Mammary epithelial cell (primary cell): ENCODE measurements at places on chromosomes 12 and 14. TPM values are rescaled to one million over a fixed set of nuclear protein-coding genes. Genes with fewer than 3 reads are reported as not detected.

- DNase-seq: peak; percentile 57
Measured at GRCh38 chr14:50545618-50546017, 13.2 kb upstream of the MAP4K5 start.

DNA sequence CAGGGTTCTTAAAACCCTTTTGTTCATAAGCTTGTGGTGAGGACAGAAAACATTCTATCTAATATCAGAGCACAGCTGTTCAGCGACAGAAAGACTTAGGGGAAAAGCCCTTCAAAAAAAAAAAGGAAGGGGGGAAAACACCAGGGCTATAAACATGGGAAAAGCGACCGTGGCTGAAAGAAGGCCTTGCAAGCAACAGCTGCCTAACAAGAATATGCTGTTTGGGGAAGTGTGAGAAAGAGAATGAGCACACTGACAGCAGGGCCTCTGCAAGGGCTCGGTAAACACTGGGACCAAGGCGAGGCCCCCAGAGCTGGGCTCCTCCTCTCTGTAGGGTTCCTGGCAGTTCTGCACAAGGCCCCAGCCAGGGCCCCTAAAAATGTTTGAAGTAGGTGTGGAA lies 27.4 kb upstream of the CCND2 start:
- DNase-seq: no peak

- DNase-seq: no peak
Measured at GRCh38 chr14:55586411-55586810, 6.4 kb downstream of the KTN1 start.

Gene REC8
- 9.8 and 15.0 TPM in 2 replicates for total RNA-seq

Gene AQP2
- not detected for total RNA-seq

Gene TMTC2
- 7.3 and 8.3 TPM in 2 replicates for total RNA-seq
